ENCODE measurements at places on chromosomes 6 and 20. TPM values are rescaled to one million over a fixed set of nuclear protein-coding genes. Genes with fewer than 3 reads are reported as not detected.

GRCh38 chr6:15129887-15130286 lies 116.0 kb upstream of the JARID2 start:
- no peak for DNase-seq

DNA sequence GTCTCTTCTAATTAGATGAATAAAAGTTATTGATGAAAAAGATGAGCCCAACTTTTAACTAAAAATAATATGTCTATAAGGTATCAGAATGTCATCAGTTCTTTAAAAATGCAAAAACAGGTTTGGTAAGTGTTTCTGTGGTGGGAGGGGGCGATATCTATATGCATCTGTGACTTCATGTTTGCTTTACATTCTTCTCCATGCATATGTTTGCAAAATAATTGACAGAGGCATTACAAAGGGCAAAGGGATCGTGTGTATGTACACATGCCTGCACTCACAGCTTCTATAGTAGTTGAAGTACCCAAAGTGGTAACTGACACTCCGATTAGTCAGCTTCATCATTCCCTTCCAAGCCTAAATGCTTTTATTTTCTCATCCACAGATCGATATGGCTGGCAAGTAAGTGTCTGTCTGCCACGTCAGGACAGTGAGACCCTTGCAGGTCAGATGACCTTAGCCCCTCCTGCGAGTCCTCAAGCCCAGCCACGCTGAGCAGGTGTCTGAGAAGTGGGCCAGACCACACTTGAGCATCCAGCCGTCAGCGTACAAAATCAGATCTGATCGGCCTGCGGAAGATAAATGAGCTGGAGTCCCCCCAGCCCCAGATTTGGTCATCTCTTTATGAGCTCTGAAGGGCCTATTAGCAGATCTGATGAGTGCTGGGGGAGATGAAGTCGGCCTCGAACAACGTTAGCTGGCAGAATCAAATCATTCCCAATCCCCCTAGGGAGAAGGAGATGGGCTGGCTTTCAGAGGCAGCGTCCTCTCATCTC lies 369.1 kb downstream of the MAFB start:
- DNase-seq: no peak

DNA sequence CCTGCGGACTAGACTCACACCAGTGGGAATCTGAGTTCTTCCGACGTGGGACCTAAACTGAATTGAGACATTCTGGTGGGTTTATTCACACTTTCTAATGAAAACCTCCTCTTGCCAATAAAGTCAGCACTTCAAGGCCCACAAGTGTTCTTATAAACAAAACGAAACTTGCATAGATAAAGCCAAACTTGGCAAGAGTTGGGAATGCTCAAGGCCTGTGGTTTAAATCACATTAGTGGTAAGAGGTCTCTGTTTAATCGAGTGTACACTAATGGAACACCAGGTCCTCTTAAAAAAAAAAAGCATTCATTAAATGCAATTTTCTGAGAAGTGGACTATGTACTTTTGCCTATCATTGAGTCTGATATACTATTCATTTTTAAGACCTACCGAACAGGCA lies 143.3 kb downstream of the SMOC2 start:
- DNase-seq: no peak

KCNB1 gene
- total RNA-seq: 3.9 TPM

DNA sequence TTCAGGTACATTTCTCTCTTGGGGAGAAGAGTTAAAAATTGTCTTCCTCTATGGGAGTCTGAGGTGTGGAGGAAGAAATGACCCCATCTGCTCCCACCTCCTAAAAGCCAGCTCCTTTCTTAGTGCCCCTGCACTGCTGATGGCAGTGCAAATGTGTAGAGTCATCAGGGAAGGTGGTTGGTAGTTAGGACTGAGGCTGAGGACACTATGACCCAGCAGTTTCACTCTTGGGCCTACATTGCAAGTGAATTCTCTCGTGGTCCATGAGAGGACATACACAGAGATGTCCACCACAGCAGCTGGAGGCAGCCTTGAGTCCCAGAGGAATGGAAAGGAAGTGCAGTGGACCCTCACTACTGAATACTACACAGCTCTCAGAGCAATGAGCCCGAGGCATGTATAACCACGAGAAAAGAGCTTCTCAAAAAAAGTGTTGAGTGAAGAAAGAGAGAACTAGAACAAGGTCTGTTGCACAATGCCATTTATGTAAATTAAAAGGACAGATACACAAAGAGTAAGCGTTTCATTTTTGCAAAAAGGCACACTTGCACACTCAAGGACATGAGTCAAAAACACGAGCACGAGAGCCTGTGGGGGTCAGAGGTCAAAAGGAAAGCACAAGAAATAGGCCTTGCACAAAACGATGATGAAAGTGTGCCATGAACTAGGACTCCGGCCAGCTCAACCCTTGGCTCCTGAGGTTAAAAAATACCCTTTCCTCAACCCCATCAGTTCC lies 308.2 kb upstream of the PRND start:
- DNase-seq: no peak

MUCL3 gene
- total RNA-seq: not detected

GRCh38 chr6:33633462-33634158 lies 12.5 kb downstream of the ITPR3 start:
- no peak for DNase-seq

- no peak for DNase-seq
These were observed 245.9 kb upstream of the FOXQ1 start for GRCh38 chr6:1065986-1066385.

DNA sequence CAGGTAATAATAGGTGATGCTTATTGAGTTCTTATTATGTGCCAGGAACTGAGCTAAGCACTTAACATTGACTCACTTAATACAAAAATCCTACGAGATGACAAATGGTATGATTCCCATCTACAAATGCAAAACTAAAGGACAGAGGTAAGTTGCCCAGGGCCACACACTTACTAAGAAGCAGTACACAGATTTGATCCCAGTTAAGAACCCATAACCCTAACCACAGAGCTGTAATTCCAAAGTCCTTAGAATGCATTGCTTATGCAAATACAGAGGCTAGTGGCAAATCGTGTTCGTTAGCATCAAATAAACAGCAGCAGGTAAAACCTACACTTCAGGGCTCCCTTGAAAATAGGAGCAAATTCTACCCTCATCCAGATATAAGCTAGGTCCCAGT lies 104.0 kb downstream of the SASH1 start:
- no peak for DNase-seq

SLC22A2 gene
- total RNA-seq: not detected

DNA sequence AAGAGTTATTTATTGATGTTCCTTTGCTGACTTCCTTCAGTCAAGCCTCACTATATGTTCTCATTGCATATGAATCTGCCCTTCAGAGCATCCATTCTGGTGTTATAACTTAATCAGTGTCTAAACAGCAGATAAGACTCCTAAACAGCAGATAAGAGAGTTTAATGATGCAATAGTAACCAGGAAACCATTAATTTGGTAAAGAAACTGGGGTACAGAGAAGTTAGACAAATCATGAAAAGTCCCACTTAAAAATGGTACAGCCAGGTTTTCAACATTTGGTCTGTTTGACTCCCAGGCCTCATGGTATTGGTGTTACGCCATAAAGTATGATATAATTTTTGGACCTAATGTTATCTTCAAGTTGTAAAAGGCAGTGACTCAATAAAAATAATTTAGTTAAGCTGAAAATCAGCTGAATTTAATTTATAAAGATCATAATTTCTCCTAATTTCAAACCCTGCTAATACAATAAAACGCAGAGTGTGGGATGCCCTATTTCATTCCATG lies 127.4 kb upstream of the DST start:
- no peak for DNase-seq

DNA sequence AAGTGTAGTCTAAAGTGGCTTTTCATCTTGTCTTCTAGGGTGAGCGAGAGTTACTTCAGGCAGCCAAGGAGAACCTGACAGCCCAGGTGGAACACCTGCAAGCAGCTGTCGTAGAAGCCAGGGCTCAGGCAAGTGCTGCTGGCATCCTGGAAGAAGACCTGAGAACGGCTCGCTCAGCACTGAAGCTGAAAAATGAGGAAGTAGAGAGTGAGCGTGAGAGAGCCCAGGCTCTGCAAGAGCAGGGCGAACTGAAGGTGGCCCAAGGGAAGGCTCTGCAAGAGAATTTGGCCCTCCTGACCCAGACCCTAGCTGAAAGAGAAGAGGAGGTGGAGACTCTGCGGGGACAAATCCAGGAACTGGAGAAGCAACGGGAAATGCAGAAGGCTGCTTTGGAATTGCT lies 27.1 kb downstream of the C20orf173 start:
- no peak for DNase-seq

DNA sequence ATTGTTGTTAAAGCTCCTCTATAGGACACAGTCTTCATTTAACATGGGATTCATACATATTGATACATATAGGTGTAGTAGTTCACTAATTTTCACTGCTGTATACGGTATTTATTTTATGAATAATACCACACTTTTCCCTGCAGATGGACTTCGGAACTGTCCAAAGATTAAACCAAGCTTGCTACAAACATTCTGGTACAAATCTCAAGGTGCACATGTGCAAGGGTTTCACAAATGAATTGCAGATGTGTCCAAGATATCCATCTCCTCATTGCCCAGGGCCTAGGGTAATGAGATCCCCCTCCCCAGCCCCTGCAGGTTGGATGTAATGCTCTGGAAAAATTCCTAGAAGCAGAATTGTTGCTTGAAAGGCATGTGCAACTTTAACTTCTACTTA lies 31.4 kb downstream of the DTNBP1 start:
- no peak for DNase-seq

DNA sequence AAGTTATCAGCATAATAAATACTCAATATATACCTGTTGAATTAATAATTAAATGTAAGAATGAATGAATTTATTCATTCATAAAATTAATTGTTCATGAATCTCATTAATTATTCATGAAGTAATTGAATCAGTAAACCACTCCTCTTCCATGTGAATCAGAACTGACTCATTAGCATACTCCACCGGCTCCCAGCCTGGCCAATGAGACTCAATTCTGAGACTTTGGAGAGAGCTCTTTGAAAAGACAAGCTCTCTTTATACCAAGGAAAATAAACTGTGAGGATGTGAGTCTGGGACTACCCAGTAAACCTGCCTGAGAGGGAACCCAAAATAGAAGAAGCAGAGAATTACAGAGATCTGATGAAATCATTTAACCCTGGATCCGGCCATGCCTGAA lies 8.4 kb upstream of the SLC2A10 start:
- DNase-seq: no peak

Data from breast epithelium (tissue), 4 donors.